ENCODE measurements at places on chromosomes 1 and 21. TPM values are rescaled to one million over a fixed set of nuclear protein-coding genes. Genes with fewer than 3 reads are reported as not detected.

The SNIP1 gene
- total RNA-seq, result 17.7 TPM

The RXFP4 gene
- total RNA-seq, result not detected

The HSPB7 gene
- total RNA-seq, result 0.26 TPM

The MEX3A gene
- 7.0 TPM for total RNA-seq

The CASZ1 gene
- 0.16 TPM for total RNA-seq

The TAL1 gene
- not detected for total RNA-seq

The KRTAP12-1 gene
- not detected for total RNA-seq

The SH2D1B gene
- total RNA-seq, result not detected

The APCS gene
- total RNA-seq, result not detected

The APOBEC4 gene
- total RNA-seq, result not detected

The ALX3 gene
- total RNA-seq, result not detected

The TMOD4 gene
- not detected for total RNA-seq

The LEFTY2 gene
- not detected for total RNA-seq

The CALML6 gene
- total RNA-seq, result not detected

The STUM gene
- not detected for total RNA-seq

The OR14A2 gene
- total RNA-seq, result not detected

The BRINP3 gene
- 3.3 TPM for total RNA-seq

The GBP3 gene
- 23.7 TPM for total RNA-seq

The CATSPERE gene
- 0.13 TPM for total RNA-seq

The PLPPR4 gene
- total RNA-seq, result 0.13 TPM

The LCE3D gene
- not detected for total RNA-seq

The OR2L8 gene
- not detected for total RNA-seq

The COL6A1 gene
- 1,740 TPM for total RNA-seq

The C1orf159 gene
- 14.1 TPM for total RNA-seq

The PDC gene
- not detected for total RNA-seq

The NTMT2 gene
- total RNA-seq, result not detected

The BGLAP gene
- 1.2 TPM for total RNA-seq

The ZRANB2 gene
- 29.5 TPM for total RNA-seq

The PTGFR gene
- total RNA-seq, result 2.6 TPM

The GREM2 gene
- total RNA-seq, result not detected

The OR2L5 gene
- total RNA-seq, result not detected

The AADACL4 gene
- not detected for total RNA-seq

The KCNN3 gene
- 0.13 TPM for total RNA-seq

The RPE65 gene
- 0.32 TPM for total RNA-seq

The KIF17 gene
- total RNA-seq, result 0.39 TPM

The TFAP2E gene
- 0.16 TPM for total RNA-seq

The CHRNB2 gene
- 0.13 TPM for total RNA-seq

The G0S2 gene
- total RNA-seq, result 26.1 TPM

The VSIG8 gene
- not detected for total RNA-seq

The FAAP20 gene
- total RNA-seq, result 57.1 TPM

The KIRREL1 gene
- 110 TPM for total RNA-seq

The IL19 gene
- not detected for total RNA-seq

The WDR64 gene
- total RNA-seq, result not detected

The TMPRSS3 gene
- not detected for total RNA-seq
